ENCODE measurements at places on chromosomes 12 and 14.

DNA sequence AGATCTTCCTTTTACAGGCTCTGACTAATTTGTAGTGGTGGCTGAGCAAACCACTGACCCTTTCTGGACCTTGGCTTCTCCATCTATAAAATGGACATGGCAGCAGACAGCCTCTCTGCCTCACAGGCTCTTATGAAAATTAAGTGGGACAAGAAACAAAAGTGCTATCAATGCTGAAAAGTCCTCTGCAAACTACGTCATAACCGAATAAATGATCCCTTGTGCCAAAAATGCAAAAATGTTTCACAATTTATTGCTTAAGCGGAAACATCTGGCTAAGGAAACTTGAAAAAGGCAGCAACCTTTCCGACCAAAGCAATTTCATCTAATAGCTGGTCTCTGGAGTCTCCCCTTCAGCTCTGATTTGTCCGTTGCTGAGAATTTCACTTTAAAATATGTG is 108.5 kb upstream of the PLXNC1 start:
- DNase-seq: no peak

DNA sequence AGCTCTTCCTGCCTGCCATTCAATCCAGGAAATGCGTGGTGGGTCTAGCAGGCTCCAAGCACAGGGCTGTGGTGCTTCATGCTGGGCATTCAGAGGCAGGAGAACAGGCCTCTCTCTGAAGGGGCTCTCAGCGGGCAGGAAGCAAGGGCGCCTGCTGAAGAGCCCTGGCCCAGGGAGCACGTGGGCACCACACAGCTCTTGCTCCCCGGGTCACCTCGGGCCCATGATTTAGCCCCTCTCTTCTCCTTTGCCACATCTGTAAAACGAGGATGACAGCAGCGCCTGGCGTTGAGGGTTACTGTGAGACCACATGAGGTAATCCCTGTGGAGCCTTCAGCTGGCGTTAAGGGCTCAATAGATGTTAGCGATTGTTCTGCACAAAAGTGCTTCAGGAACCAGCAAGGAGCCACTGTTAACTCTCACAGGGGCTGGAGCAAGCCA is 37.6 kb upstream of the SPTLC2 start:
- no peak for DNase-seq

DNA sequence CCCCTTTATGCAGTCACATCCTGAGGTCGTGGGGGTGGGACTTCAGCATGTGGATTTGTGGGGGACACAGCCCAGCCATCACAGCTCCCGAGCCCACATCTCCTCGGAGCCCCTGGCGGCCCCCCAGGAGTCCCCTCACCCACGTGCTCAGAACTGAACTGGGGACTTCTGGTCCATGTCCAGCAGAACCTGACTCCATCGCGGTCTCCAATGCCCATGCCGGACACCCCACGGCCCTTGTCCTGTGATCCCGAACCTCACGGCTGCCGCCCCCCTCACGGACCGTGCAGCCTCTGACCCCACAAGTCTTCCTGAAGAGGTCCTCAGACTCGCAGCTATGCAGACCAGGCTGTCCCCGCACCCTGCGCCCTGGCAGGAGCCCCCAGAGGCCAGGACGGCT is 13.5 kb upstream of the FBRSL1 start:
- DNase-seq: no peak

DNA sequence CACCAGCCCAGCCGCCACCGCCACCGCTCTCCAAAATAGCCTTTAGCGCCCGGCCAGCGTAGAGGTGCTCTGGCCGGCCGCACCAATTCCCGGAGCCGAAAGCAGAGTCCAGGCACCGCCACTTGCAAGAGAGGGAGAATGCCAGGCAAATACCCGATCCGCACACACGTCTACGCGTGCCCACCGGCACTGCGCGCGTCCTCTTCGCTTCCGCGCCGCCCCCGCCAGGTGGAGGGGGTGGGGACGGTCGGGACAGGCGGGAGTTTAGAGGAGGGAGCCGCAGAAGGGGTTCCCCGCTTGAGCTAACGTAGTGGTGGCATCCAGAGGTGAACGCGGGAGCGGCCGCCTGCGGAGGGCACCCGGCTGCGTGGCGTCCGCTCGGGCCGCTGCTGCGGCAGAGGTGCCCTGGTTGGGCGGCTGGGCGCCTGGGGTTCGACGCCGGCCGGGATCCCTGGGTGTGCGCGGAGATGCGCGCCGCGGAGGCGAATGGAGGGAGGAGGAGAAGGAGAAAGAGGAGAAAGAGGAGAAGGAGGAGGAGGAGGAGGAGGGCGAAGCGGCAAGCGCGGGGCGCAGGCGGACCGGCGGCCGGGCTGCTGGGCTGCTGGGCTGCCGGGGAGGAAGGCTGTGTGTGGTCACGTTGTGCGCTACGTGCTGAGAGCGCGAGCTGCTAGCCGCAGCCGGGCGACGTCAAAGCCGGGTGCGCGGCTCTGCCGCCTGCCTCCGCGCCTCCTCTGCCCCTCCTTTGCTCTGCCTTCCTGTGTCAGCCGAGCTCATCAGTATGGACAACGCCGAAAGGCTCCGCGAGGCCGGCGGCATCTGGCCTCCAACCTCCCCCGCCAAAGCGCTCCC is at the start of gene MDGA2:
Gene MDGA2 (minus strand): TSS at position 140 of the 849 bp plus-strand sequence.
- no peak for DNase-seq

- DNase-seq: peak; percentile 91
These were observed 6.3 kb upstream of the LTBP2 start for GRCh38 chr14:74618078-74618952.

DNA sequence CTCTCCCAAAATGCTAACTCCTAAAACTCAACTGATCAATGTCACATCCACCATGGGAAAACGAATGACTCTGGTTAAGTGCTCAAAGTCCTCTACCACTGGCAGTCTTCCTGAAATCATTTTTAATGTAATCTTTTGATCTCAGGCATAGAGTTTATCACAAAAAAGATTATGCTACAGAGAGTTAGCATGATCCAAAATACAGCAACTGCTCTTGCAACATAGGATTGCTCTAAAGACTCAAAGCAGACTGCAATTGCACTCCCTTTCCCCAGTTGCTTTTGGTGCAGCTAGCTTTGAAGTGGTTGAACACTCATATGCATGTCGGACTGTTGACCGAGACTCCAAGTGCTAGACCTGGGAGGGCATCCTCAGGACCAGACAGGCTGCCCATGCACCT is 109.3 kb downstream of the C12orf42 start:
- no peak for DNase-seq

- no peak for DNase-seq
These were observed 55.1 kb downstream of the PRIMA1 start for GRCh38 chr14:93733231-93733630.

DNA sequence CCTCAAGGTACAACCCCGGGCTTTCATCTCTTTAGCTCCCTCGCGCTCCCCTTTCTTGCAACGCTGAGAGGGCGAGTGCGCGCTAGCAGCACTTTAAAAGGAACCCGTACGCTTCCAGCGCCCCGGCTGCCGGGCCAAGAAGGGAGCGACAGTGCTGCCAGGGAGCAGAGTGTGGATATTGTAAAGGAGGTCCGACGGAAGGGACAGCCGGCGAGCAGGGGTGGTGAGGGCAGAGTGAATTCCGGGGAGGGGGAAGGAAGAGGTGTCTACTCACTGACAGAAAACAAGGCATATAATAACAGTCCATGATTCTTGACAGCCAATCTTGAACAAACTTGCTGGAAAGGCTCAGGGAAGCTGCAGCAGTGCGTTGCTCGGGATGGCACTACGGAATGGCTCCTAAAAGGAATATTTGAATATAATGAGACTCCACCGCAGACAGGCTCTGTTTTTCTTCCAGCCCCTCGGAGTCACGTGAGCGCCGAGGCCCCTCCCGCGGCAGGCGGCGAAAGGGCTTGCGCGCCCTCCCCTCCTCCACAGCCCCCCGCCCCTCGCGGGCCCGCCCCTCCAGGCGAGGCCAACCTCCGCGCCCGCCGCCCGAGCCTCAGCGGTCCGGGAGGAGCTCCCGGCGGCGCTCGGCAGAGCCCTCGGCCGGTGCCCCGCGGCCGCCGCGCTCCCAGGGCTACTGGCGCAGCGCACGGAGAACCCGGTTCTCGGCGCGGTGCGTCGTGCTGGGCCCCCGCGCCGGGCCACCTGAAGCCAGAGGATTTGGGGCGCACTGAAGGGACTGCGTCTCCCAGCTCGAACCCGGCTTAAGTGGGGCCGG is 3.4 kb downstream of the BMP4 start:
- DNase-seq: peak; percentile 70

- peak; percentile 6 for DNase-seq
These were observed 9.8 kb downstream of the CPNE6 start for GRCh38 chr14:24080888-24081738.

DNA sequence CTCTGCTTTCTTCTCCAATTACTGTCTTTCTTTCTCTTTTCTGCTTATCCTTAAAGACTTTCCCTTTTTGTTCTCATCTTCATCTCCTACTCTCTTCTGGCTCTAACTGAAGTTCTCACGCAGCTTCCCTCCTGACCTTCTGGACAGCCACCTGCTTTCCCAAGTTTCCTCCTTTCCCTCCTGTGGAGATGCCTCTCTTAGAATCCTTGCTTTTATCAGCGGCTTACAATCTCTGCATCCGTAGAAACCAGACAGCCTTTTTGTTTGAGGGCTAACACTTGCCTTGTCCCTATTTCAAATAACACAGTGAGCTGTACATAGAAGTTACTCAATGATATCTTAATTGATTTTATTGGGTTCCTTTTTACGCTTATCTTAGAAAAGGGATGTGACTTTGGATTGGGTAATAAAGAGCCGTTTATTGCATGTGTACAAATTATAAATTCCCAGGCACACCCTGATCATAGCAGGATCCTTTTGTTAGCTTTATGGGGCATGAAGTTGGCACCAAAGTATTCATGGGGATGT is 2.1 kb upstream of the LGALS3 start:
- DNase-seq: no peak

GRCh38 chr12:9872742-9873141 is 3.6 kb upstream of the CLEC2B start:
- DNase-seq: no peak

DNA sequence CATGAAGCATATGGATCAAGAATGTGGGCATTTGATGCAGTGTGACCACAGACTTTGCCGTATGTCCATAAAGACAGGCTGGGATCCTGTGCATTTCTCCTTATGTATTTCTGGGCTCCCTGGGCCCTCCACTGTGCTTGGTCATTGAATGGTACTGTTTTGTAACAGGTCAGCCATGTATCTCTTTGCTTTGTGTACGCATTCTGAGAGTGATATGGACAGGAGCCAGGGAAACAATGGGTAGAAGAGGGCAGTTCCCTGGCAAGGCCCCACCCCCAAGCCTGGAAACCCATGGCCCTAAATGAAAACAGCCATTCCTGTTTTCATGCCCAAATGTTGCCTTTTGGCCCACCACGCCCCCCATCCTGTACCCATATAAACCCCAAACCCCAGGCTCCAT is 15.2 kb upstream of the FBXO34 start:
- no peak for DNase-seq

GRCh38 chr12:21786041-21786531 is 11.6 kb upstream of the KCNJ8 start:
- no peak for DNase-seq

DNA sequence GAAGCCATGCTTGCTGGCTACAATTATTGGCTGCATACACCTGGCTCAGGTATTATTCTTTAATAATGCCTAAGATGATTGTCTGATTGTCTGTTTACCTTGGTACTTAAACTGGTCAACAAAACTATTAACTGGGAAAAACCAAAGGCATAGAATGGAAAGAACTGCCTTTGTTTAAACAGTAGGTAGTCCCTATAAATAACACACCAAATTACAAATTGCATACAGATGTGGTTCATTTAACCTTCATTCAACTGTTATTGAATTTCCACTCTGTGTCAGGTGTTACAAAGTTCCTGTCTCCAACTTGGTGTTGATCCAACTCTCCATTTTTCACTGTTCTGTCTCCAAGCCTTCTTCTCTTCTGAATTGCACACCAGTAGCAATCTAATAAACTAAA is 79.8 kb upstream of the FSCB start:
- DNase-seq: no peak

GRCh38 chr12:113700943-113701342 is 229.3 kb upstream of the LHX5 start:
- DNase-seq: no peak

DNA sequence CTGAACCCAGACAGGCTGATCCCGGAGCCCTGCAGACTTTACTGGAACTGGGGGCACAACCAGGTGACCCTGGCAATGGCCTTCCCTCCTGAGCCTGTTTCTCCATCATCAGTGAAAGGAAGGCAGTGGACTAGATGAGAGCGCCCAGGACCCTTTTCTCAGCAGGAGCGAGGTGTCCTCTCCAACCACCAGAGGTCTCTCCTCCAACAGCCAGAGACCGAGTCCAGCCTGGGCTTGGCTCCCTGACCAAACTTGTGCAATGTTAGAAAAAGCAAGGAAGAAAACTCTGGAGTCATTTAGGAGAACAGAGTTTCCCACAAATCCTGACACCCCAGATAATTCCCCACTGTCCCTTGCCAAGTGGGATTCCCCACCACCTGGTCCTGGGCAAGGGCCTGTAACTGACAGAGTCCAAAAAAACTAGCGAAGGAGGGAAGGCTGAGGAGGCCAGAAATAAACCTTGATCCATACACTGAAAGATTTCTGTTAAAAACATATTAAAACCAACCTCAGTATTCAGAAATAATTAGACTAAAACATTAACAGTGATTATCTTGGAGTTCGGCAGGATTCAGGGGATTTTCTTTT is 9.0 kb downstream of the RPS6KL1 start:
- DNase-seq: peak; percentile 48

- no peak for DNase-seq
These were observed 16.4 kb upstream of the CACNA2D4 start for GRCh38 chr12:1934831-1935230.

DNA sequence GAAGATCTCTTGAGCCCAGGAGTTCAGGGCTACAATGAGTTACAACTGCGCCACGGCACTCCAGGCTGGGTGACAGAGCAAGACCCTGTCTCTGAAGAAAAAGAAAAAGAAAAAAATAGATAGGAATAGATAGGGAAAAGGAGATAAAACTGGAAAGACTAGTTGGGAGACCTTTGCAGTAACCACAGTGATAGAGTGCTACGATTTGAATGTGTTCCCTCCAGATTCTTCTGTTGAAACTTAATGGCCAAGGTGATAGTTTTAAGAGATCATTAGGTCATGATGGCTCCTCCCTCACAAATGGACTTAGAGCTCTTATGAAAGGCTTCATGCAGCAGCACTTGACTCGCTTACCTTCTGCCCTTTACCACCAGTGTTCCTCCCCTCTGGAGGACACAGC is 13.5 kb upstream of the ATF1 start:
- DNase-seq: no peak

- no peak for DNase-seq
These were observed 90.2 kb upstream of the HECTD1 start for GRCh38 chr14:31297701-31298344.

GRCh38 chr12:27015730-27016076 is 1.5 kb upstream of the TM7SF3 start:
- DNase-seq: peak; percentile 87

DNA sequence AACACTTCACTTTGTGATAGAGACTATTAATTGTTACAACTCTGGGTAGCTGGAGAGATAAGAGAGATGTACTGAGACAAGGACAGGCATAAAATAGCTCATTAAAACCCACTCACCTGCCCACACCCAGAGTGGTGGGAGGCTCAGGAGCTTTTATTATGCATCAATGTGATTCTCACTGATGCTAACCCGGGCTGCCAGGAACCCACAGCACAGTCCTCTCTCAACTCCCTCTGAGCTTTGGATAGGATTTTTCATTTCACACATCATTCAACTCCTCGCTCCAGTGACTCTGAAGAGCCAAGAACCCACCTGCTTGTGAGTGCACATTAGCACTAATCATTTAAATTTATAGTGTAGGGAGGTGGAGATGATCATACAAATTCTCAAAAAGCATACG is 827.9 kb downstream of the FLRT2 start:
- no peak for DNase-seq

GRCh38 chr12:91094032-91094662 is 17.1 kb downstream of the LUM start:
- DNase-seq: no peak

All from Kasumi-1 (cell line).